ENCODE measurements at places on chromosomes 2 and 18.

DNA sequence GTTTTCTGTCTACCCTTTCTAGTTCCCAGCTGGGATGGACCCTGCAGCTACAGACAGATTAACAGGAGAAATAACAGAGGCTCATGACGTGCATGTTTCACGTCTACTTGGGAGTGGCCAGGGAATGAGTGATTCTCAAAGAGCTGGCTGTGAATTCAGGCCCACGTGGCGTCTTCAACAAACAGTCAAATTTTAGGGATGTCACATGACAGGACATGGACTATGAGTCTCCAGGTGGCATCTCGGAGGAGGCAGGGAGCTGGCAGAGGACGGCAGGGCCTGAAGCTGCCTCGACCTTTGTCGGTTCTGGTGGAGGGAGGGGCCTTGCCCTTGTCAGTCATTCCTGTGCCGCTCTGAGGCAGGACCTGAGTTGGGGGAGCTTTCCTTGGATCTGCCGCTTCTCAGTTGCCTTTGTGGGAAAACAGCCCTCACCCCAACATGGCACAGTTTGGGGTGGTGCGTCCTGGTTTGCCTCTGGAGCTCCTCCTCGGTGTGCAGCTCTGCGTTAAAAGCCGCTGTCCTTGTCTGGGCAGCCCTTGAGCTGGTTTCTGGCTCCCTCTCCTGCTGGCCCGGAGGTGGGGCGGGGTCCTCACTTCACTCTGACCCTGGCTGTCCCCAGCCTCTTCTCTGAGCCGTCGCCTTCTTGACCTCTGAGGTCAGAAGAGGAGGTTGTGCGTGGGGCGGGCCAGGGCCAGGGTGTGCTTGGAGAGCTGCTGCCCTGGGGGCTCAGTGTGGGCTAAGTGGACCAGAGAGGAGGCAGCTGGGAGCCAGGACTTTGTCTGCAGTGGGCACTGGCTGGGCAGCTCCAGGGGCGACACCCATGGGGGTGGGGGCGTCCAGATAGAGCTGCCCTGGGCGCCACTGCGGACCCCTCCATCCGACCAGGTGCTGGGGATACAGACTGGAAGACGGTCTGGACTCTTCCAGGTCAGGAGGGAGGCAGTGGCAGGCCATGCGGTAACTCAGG, 12.1 kb upstream of the GAL3ST2 start:
- DNase-seq: no peak

DNA sequence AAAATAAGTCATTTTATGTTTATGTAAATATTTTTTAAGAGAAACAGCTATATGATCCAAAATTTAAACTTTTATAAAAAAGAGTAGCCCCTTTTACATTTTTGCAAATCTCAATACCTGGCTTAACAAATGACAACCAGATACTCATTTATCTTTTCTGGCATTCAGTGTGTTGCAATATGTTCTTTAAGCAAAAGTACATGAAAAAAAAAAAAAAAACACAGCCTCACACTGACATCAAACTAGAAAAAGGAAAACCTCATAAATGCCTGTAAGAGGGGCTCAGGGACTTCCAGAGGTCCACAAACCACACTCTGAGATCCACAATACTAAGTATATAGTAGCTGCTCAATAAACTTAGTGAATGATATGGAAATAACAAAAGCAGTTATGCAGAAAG, 21.9 kb downstream of the PPP4R3B start:
- no peak for DNase-seq

GRCh38 chr2:97355887-97356286, 233.8 kb downstream of the ANKRD36B start:
- no peak for DNase-seq

DNA sequence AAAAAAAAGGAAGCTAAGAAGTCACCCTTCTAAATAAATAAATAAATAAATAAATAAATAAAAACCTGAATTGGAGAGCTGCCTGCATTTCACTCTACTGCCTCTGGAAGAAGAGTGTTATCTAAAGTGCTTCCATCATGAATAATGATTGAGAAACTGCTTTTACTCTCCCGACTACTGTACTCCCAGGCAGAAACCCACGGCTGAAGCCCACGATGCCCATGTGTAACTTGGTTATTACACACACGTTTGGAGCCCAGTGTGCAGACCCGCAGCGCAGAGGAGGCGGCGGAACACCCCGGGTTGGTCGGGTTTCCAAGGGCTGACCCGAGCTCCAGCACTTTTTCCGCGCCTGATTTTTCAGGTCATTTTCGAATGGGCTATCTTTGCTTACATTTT, 697 bp upstream of the SPATS2L start:
- DNase-seq: no peak

- DNase-seq: no peak
These were observed 53.3 kb upstream of the CNTNAP5 start for GRCh38 chr2:123971564-123972318.

DNA sequence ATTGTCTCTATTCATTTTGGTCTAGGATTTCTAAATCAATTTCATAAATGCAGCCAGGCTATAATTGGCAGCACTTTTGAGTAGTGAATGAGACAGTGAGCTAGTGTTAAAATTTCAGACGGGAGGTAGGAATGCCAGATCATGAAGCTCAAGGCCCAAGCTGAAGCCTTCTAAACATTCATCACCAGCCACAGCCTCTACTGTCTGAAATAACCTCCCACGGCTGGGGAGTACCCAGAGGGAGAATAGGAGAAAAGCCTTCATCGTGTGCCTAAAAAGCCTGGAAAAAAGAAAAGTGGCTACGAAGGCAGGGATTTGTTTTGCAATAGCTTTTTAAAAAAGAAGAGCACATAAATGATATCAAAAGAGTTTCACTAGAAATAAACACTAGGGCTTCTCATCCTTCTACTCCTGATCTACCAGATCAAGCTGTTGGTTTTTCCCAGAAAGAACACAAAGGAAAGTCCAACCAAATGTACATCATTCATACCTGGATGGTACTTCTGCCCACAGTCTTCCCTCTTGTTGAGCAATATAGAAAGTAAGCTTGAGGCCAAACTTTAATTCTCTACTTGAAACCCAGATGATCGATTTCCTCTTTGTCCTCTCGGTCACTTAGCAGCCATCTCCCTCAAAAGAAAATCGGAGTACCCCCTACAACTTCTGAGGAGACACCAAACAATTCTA, 48.1 kb upstream of the SLC39A10 start:
- no peak for DNase-seq

Data from activated naive CD4-positive, alpha-beta T cell (primary cell).